ENCODE measurements at places on chromosomes 2 and 18. TPM values are rescaled to one million over a fixed set of nuclear protein-coding genes. Genes with fewer than 3 reads are reported as not detected.

DNA sequence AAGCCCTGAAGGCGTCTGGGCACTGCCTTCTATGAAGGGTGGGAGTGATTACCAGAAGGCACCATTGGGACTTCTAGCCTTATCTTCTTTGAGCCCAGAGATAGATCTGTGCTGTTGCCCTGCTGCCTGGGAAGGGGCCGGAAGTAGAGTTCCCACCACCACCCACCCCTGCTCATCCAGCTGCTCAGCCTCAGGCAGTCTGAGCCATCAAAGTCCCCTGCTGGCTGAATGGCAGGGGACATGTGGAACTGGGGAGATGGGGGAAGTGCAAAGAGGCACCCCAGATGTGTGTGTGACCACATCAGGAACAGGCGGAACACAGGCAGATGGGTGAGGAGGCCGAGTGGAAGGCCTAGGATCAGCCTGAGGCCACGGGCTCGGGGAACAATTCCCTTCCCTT, 3.3 kb upstream of the WNT10A start:
- H3K36me3 ChIP-seq, result no peaks in the 10 kb centered on the region
- H3K4me1 ChIP-seq, result peaks cover 24% of the 10 kb centered on the region
- no peak overlapping the region for H3K27ac ChIP-seq
- H3K27me3 ChIP-seq, result peaks cover 61% of the 10 kb centered on the region
- no peak for DNase-seq

The FAM136A gene
- 41.3 TPM for polyA plus RNA-seq

DNA sequence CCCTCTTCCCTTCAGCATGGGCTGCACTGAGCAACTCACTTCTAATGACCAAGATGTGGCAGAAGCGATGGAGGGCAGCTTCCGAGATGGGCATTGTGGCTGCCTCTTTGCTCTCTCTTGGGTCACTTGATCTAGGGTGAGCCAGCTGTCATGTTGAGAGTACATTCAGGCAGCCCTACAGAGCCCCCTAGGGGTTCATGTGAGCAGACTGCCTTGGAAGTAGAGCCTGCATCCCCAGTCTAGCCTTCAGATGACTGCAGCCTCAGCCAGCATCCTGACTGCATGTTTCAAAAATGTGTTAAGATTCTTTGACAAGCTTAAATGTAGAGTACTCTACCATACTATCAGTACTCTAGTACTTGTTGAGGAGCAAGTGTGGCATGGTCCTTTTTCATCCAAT, 143.9 kb downstream of the NCK2 start:
- no peak overlapping the region for H3K4me3 ChIP-seq
- peaks cover 36% of the 10 kb centered on the region for H3K36me3 ChIP-seq
- peaks cover 12% of the 10 kb centered on the region for H3K4me1 ChIP-seq

DNA sequence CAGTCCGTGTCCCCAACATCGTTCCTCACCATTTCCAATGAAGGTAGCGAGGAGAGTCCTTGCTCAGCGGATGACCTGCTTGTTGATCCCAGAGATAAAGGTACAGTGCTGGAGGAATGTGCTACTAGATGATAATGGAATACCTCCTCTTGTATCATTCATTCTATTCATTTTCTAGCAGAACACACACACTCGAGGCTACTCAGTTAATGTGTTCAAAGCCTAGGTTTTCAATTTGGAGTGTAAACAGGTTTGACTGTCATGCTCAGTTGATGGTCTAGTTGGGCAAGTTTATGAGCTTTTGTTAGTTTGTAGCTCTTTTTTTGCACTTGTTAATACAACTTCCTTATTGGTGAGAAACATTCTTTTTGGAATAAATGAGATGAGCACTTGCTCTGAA, 114.2 kb downstream of the ICA1L start:
- no peak for DNase-seq
- H3K4me1 ChIP-seq, result no peaks in the 10 kb centered on the region
- no peak overlapping the region for H3K27ac ChIP-seq
- no peak overlapping the region for H3K4me3 ChIP-seq
- H3K27me3 ChIP-seq, result no peaks in the 10 kb centered on the region

The ADD2 gene
- polyA plus RNA-seq, result 0.46 TPM

DNA sequence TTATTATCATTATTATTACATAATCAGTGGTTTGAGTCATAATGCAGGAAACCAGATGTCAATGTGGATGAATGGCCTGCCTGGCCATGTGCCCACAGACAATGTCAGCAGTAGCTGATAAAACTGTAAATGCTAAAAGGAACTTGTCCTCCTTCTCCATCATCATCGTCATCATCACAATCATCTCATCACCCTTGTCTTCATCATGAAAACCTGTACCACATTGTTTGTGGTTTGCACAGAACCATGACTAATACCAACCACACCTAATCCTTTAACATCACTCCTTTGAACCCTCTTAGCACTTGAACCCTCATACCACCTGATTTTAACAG, 96.0 kb downstream of the HNMT start:
- no peak overlapping the region for H3K4me3 ChIP-seq
- DNase-seq, result no peak
- H3K27me3 ChIP-seq, result no peaks in the 10 kb centered on the region
- H3K4me1 ChIP-seq, result no peaks in the 10 kb centered on the region
- H3K36me3 ChIP-seq, result no peaks in the 10 kb centered on the region

DNA sequence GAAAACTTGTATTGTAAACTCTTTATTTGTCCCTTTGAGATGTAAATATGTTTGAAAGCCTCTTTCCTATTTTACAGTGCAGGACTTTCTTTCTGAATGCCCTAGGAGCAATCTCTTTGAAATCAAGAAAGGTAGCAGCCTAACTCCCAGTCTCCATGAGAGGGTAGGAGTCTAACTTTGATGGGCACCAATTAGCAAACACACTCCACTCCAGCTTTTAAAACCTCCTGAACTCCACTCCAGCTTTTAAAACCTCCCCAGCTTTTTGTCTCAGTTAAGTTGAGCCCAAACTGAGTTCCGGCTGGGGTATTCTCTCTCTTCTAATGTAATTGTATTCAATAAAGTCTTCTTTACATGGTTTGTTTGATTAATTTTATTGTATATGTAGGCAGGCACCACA, 493.7 kb upstream of the CDH7 start:
- H3K27me3 ChIP-seq, result no peaks in the 10 kb centered on the region
- no peak for DNase-seq
- H3K4me1 ChIP-seq, result no peaks in the 10 kb centered on the region
- H3K36me3 ChIP-seq, result no peaks in the 10 kb centered on the region

DNA sequence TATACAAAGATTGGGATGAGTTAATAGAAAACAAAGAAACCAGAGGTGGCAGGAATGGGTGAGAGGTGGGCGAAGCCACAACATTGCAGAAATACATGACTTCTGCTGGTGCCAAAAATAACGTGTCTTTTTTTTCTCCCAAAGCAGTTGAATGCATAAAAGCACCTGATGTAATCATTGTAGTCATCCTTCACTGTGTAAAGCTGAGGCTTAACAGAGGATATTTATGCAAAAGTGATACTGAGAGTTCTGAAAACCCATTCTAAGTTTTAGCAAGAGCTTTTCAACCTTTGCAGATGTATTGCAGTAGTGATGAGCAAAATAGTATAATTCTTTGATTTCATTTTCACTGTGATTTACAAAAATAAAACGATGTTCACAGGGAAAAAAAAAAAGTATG, 173.0 kb downstream of the PTGR3 start:
- DNase-seq, result no peak
- no peaks in the 10 kb centered on the region for H3K27me3 ChIP-seq
- H3K36me3 ChIP-seq, result no peaks in the 10 kb centered on the region
- H3K27ac ChIP-seq, result no peak overlapping the region
- H3K4me3 ChIP-seq, result no peak overlapping the region

The TXNDC2 gene
- 0.02 TPM for polyA plus RNA-seq

- H3K4me1 ChIP-seq, result no peaks in the 10 kb centered on the region
- H3K27me3 ChIP-seq, result no peaks in the 10 kb centered on the region
- no peaks in the 10 kb centered on the region for H3K36me3 ChIP-seq
- H3K4me3 ChIP-seq, result no peak overlapping the region
- no peak for DNase-seq
Measured at GRCh38 chr2:23260621-23261020, 124.4 kb upstream of the KLHL29 start.

GRCh38 chr2:119283873-119284331, 60.3 kb downstream of the STEAP3 start:
- H3K36me3 ChIP-seq, result no peaks in the 10 kb centered on the region
- H3K4me3 ChIP-seq, result no peak overlapping the region
- H3K27me3 ChIP-seq, result no peaks in the 10 kb centered on the region
- no peak overlapping the region for H3K27ac ChIP-seq
- DNase-seq, result no peak

The ARHGEF33 gene
- 0.55 TPM for polyA plus RNA-seq

- H3K4me1 ChIP-seq, result no peaks in the 10 kb centered on the region
- no peak overlapping the region for H3K27ac ChIP-seq
- no peaks in the 10 kb centered on the region for H3K36me3 ChIP-seq
- no peak for DNase-seq
- no peaks in the 10 kb centered on the region for H3K27me3 ChIP-seq
- H3K4me3 ChIP-seq, result no peak overlapping the region
Measured at GRCh38 chr2:118698564-118698963, 148.9 kb downstream of the EN1 start.

GRCh38 chr2:11790228-11790627, 43.8 kb downstream of the LPIN1 start:
- no peaks in the 10 kb centered on the region for H3K4me1 ChIP-seq
- H3K4me3 ChIP-seq, result no peak overlapping the region
- no peaks in the 10 kb centered on the region for H3K27me3 ChIP-seq
- H3K36me3 ChIP-seq, result peaks cover 72% of the 10 kb centered on the region

The LAMA3 gene
- 50.1 TPM for polyA plus RNA-seq

DNA sequence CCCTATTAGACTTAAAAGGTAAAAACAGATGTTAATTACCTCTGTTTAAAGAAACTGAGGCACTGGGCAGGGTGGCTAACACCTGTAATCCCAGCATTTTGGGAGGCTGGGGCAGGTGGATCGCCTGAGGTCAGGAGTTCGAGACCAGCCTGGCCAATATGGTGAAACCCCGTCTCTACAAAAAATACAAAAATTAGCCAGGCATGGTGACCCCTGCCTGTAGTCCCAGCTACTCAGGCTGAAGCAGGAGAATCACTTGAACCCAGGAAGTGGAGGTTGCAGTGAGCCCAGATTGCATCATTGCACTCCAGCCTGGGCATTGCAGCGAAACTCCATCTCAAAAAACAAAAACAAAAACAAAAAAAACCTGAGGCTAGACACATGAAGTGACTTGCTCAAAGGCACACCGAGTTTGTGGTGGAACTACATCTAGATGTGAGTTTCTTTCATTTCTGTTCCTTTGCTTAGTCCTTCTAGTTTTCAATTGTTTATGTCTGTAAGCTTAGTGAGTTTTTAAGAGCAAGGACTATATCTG, 40.7 kb downstream of the SLC4A1AP start:
- peaks cover 7% of the 10 kb centered on the region for H3K4me1 ChIP-seq
- no peak overlapping the region for H3K27ac ChIP-seq
- no peak overlapping the region for H3K4me3 ChIP-seq
- H3K36me3 ChIP-seq, result no peaks in the 10 kb centered on the region
- peaks cover 3% of the 10 kb centered on the region for H3K27me3 ChIP-seq

GRCh38 chr2:9675415-9676351, 44.9 kb upstream of the YWHAQ start:
- H3K27ac ChIP-seq, result no peak overlapping the region
- no peak for DNase-seq
- no peak overlapping the region for H3K4me3 ChIP-seq
- no peaks in the 10 kb centered on the region for H3K36me3 ChIP-seq
- H3K27me3 ChIP-seq, result no peaks in the 10 kb centered on the region

DNA sequence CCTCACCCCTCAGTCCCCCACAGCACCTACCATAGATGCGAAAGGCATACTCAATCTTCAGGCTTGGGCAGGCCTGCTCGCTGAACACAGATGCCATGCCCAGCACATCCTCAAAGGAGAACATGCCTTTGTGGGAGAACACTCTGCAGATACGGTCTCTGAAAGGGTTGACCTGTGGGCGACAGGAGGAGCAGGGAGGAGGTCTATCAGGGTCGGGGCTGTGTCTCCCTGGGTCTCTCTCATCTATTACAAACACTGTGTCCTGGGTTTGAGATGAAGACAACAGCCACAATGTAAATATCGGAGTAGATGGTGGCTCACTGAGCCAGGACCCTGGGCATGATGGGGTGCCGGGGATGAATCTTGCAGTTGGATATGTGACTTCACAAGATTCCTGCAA, 46.0 kb downstream of the CIB4 start:
- H3K4me1 ChIP-seq, result peaks cover 3% of the 10 kb centered on the region
- DNase-seq, result no peak
- H3K36me3 ChIP-seq, result no peaks in the 10 kb centered on the region
- H3K27me3 ChIP-seq, result no peaks in the 10 kb centered on the region

- peak overlapping the region; percentile 44 for H3K4me3 ChIP-seq
- H3K27ac ChIP-seq, result peak overlapping the region; percentile 18
- H3K4me1 ChIP-seq, result peaks cover 3% of the 10 kb centered on the region
- peaks cover 39% of the 10 kb centered on the region for H3K27me3 ChIP-seq
- no peaks in the 10 kb centered on the region for H3K36me3 ChIP-seq
Measured at GRCh38 chr2:100321179-100321865, 979 bp downstream of the LONRF2 start.

DNA sequence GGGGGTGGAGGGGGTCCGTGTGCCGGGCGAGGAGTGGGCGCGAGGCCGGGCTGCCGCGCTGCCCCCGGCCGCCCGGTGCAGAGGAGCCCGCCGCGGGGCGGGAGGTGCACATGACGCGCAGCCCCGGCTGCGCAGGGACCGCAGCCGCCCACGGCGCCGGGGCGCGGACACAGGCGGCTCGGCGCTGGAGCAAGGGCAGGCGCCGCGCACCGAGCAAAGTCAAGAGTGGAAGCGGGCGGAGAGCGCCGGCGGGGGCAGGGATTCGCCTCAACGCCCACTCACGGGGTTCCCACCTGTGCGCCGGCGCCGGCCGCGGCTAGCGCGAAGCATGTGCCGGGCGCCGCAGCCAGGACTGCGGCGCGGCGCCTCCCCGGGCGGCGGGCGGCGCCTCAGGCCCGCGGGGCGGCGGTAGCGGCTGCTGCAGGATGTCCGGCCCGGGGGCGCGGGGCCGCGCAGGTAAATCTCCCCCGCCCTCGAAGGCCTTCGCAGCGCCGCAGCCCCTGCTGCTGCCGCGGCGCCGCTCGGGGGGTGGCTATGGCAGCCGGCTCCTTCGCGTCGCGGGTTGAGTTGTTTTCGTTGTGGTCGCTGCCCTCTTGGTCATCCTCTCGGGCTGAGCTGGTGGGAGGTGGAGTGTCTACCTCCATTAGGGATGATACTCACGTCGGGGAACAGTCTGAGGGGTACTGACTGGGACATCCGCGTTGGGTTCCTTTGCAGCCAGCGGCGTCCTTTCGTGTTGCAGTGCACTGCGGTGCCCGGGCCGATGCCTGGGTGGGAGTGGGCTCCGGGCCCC, 216.3 kb upstream of the DTNA start:
- peaks cover 20% of the 10 kb centered on the region for H3K27me3 ChIP-seq
- DNase-seq, result no peak
- no peaks in the 10 kb centered on the region for H3K36me3 ChIP-seq
- no peak overlapping the region for H3K27ac ChIP-seq
- no peak overlapping the region for H3K4me3 ChIP-seq

DNA sequence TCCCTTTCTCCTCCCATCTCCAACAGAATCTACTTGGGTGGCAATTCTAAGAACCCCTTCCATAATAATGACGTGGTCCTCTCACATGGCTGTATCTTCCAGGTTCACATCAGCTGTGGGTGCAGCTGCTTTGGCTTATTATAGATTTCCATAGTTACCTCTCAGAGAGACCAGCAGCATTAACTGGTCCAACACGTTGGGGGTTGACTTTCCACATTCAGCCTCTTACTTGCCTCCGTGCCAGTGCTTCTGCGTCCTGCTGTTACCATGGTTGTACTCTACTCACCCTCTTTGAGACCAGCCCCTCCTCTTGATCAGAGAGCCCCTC, 570.7 kb downstream of the PLCL1 start:
- no peak overlapping the region for H3K4me3 ChIP-seq
- H3K4me1 ChIP-seq, result no peaks in the 10 kb centered on the region
- H3K27ac ChIP-seq, result no peak overlapping the region
- H3K36me3 ChIP-seq, result no peaks in the 10 kb centered on the region
- DNase-seq, result no peak

All from thymus (tissue), 14 donors.